ENCODE measurements at places on chromosomes 12 and 14.

- DNase-seq, result peak; percentile 85
These were observed 75.0 kb downstream of the TGFB3 start for GRCh38 chr14:75906680-75907280.

DNA sequence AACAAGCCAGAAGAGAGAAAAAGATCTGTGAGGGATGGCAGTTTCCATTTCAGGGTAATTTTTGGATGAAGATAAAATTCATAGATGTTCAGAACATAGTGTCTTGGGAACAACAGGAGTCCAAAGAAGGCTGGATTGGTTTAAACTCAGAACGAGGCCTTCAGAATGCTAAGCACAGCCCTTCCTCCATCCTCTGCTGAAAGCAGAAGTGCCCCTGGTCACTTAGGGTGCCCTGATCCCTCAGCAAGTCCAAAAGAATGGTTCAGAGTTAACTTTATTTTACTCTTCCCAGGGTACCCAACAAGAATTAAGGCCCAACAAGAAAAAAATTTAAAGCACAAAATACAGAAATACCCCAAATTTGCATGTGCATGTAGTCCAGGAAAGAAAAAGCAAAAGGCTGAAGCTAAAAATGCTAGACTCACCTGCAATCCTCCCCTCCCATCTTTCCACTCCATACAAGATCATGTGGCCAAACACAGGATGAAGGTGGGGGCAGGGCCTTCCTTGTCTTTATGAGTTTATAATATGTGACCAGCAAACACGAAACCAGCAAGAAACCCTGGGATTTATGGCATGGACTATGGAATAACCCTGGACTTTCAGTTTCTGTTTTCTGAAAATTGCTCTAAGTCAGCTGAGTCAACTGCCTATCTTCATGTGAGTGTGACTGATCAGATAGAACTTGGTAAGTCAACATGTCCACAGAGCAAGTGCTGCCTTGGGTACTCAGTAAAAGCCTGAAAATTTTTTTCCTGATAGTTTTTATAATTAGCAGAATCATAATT lies 21.2 kb downstream of the MAX start:
- no peak for DNase-seq

- peak; percentile 73 for DNase-seq
These were observed 161.2 kb upstream of the SLC38A2 start for GRCh38 chr12:46533723-46534122.

DNA sequence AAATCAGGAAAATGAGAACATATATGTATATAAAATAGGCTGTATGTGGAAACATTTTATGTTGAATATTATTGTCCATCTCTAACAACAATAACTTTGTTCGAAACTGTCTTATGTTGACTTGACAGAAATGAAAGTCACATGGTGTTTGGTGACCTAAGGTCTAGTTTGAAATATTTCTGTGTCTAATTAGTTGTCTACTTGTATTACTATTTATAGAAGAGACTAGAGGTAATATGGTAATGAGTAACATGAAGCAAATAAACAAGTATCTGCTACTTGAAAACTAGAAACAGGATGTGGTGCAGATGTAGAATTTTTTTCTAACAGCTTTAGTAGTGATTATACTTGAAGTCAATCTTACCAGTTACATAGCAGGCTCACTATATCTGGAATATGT lies 3.9 kb downstream of the GPHN start:
- DNase-seq, result no peak

GRCh38 chr12:30926243-30927221 lies at the start of gene TSPAN11:
Gene TSPAN11, plus strand, starts transcription at chr12:30926748. Its CDS starts 27,244 bp downstream, at chr12:30953992.
- peak; percentile 76 for DNase-seq

DNA sequence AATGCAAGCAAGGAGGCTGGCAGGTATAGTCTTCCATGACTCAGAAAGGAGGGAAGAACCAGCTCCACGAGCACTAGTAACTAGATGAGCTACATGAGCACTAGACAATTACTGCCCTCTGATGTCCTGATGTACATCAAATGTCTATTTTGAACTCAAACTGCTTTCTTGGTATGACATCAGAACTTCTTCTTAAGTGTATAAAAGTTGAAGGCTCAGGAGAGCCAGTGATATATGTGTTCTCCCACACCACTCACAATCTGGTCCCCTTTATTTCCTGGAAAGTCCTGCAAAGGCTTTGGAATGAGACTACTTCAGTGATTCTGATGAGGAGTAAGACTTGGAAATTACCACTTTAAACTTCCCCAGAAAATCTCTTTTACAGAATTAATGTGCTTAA lies 18.5 kb upstream of the DHRS7 start:
- no peak for DNase-seq

- DNase-seq, result no peak
These were observed 49.2 kb upstream of the DICER1 start for GRCh38 chr14:95206534-95206933.

GRCh38 chr14:54908190-54908589 lies 5.6 kb upstream of the GCH1 start:
- DNase-seq, result no peak

DNA sequence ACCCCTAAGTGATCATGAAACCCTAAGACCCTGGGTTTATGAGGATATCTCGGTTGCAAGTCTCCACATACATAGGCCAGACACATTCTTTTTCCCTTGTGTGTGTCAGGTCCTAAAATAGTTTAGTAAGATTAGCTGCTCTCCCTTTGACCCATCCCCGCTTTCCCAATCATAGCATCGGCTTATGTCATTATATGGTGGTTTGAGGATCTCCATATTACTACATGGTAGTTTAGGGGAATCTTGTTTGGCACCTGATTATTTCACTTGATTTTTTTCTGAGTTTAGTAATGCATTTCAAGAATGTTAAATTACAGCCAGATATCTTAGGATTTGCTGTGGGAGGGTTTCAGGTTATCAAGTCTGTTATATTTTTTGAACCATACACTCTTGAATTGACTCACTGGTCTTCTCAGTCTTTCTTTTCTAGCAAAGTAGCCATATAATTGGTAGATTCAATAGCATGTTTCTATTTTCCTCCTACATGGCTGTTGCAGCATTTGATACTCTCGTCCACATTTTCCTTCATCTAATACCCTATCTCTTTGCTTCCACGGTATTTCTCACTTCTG lies 68.3 kb upstream of the TRHDE start:
- DNase-seq, result no peak

- DNase-seq, result no peak
These were observed 320 bp upstream of the PRPF39 start for GRCh38 chr14:45083617-45083975.

DNA sequence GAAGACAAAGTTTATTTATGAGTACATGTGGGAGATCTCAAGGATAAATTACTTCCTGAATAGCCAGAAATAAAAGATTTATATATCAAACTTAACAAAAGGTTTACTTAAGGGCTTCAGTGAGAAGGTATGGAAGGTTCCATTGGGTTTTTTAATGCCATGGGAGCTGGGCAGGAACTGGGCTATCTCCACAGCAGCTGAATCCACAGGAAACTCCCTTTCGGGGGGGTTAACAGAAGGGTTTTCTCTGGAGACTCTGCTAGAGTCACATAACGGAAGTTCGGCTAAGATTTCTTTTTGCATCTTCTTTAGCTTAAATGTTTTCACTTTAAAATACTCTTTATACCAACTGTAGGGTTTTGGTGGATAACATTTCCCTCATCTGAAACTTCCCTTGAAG lies 113.5 kb downstream of the UNC79 start:
- no peak for DNase-seq

DNA sequence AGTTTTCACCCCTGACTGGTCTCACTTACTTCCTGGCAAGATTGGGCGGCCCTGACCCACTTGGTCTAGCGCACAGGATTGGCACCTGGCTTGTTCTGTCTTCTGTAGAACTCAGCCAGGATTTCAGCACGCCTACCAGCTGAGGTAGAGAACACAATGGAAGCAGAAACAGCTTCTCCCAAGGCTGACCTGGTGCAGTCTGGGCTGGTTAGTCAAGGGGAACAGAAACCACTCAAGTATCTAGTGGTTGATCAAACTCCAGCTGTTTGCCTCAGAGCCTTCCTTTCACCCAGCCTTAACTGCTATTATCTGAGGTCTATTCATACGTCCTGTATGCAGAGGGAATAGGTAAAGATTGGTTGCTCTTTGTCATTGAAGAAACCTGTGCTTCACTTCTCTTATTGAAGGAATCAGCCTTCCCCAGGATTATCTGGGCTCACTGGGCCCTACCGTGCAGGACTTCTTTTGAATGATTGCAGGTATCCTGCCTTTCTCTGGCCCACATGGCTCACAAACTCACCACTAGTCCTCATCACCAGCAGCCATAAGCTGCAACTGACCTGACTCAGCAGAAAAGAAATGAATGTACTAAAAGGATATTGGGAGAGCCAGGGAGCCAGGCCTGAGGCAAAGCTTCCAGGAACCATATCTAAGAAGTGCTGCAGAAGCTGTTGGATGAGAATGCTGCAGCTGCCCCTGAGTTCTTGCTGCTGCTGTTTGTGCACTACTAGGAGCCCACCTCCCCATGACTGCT lies 2.5 kb upstream of the PLEKHD1 start:
- no peak for DNase-seq

- peak; percentile 55 for DNase-seq
These were observed at the start of gene GPR135 for GRCh38 chr14:59465316-59466135. Gene GPR135, minus strand, starts transcription at chr14:59465380. Its CDS starts 154 bp downstream, at chr14:59465226.

GRCh38 chr12:113645183-113645582 lies 173.5 kb upstream of the LHX5 start:
- no peak for DNase-seq

DNA sequence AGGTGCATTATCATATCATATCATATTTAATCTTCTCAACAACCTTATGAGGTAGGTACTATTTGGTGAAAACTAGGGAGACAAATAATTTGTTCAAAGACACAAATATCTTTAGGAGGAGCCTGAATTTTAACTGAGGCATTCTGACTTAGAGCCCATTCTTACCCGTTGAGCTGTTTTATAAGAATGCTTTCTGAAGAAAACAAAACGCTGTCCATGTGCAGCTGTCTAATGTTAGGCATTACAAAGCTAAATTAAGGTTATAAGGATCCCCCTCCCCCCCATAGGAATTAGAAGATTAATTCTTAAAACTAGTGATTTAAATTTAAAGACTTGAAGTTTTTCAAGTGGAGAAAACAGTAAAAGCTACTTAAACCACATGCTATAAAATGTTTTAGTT lies 6.4 kb downstream of the KTN1 start:
- no peak for DNase-seq

GRCh38 chr12:64469455-64470142 lies 17.7 kb downstream of the TBK1 start:
- no peak for DNase-seq

- peak; percentile 61 for DNase-seq
These were observed 96.7 kb downstream of the CCER1 start for GRCh38 chr12:90858252-90858651.

- DNase-seq, result peak; percentile 50
These were observed 136.2 kb downstream of the ETV6 start for GRCh38 chr12:11785712-11786111.

DNA sequence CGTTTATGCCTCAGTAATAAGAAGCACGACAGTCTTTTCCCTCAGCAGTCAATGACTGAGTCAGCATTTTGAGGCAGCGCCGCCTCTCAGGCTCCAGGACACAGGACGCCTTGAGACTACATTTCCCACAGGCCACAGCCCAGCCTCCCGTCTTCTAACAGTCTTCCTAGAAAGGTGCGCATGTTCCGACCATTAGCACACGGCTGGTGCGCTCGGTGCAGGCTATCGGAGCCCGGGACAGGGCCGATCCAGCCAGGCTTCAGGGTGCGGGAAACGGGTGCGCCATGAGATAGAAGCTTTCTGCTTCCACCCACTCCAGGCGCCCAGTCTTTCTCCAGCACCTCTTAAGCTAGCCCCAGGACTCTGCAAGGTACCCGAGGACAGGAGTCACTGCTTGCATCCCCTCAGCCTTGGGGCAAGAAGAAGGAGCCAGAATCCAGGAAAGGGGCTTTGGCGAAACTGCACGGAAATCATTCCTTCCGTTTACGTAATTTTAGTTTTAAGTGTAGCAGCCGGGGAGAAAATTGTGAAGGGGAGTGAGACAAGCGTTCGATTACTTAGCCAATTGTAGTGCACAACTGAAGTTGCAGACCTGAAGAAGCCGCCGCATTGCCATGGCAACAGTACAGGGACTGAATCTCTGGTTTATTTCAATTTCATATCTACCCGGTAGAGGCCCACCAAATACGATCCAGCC lies 54.0 kb downstream of the ZNF641 start:
- peak; percentile 83 for DNase-seq

- DNase-seq, result no peak
These were observed 15.3 kb upstream of the SPSB2 start for GRCh38 chr12:6888360-6888759.

GRCh38 chr14:100651999-100652508 lies 64.8 kb upstream of the BEGAIN start:
- DNase-seq, result no peak

- peak; percentile 75 for DNase-seq
These were observed 694 bp downstream of the AKAP5 start for GRCh38 chr14:64465831-64466554.

- DNase-seq, result no peak
These were observed 279.7 kb downstream of the ZFP36L1 start for GRCh38 chr14:68513137-68513536.

DNA sequence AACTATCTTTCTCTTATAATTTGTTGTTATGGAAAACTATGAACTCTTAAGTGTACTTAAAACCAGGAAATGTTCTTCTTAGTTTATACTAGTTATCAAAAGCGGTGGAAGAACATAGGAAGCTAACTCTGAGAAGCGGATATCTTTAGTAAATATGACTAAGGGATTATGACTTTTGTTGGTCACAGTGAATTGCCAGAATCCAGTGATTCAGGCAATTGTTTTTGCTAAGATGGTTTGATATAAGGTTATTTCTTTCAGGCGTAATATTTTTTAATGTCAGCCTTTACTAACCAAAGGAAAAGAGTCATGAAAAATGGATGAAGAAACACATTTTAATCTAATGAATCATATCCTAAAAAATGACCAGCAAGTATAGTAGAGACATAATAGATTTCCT lies 473.5 kb downstream of the FOXG1 start:
- no peak for DNase-seq

GRCh38 chr14:77302926-77303325 lies 17.8 kb downstream of the POMT2 start:
- DNase-seq, result peak; percentile 16

- peak; percentile 43 for DNase-seq
These were observed 76.9 kb upstream of the PSMA6 start for GRCh38 chr14:35215110-35215813.

GRCh38 chr12:103626498-103626897 lies 39.4 kb downstream of the STAB2 start:
- peak; percentile 44 for DNase-seq

DNA sequence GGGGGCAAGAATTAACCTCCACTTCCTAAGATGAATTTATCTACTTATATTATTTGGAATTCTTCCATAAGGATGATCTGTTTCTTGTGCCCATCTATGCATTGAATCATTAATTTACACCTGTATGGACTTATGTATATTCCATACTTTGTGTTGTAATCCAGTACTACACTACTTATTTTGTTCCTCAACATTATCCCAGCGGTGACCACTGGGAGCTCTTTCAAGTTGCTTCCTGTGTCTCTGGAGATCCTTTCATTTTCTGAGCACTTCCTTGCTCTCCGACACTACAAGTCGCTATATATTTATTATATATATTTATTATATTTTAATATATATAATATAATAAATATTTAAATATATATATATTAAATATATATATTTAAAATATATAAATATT lies 54.9 kb upstream of the SCN8A start:
- DNase-seq, result peak; percentile 30

- DNase-seq, result peak; percentile 93
These were observed 99.9 kb downstream of the TMTC3 start for GRCh38 chr12:88241862-88242570.

GRCh38 chr14:34619471-34619870 lies 10.5 kb downstream of the SNX6 start:
- DNase-seq, result no peak
